ENCODE measurements at places on chromosomes 4 and X.

DNA sequence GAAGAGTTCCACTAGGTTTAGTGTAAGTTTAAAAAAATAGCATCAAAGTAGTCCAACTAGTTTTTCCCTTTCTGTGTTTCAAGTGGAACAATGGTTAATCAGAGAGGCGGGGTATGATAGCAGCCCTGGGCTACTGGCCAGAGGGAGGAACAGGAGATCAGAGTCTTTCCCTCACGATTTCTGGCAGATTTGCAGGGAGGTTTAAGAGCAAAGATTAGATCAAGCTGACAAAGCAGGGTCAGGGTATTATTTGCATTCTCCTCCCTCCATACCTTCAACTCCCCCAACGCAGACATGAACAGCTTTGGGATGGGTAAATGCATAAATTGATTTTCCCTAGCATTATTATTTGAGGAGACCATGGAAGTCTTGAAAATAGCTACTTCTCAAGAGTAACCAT lies 277.6 kb upstream of the DIAPH2 start:
- DNase-seq = peak; percentile 39

DNA sequence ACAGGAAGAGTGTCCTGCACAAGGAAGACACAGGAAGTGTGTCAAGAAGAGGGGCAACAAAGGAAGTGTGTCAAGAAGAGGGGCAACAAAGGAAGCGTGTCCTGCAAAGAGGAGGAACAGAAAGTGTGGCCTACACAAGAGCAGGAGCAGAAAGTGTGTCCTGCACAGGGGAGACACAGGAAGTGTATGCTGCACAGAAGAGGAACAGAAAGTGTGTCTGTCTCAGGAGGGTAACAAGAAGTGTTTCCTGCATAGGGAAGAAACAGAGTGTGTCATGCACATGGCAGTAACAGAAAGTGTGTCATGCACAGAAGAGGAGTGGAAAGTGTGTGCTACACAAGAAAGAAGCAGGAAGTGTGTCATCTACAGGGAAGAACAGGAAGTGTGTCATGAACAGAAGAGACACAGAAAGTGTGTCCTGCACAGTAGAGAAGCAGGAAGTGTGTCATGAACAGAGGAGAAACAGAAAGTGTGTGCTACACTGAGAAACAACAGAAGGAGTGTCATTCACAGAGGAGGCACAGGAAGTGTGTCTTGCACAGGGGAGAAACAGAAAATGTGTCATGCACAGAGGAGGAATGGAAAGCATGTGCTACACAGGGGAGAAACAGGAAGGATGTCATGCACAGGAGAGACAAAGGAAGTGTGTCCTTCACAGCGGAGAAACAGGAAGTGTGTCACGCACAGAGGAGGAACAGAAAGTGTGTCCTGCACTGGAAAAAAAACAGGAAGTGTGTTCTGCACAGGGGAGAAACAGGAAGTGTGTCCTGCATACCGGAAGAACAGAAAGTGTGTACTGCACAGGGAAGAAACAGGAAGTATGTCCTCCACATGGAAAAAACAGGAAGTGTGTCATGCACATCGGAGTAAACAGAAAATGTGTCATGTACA lies 526.4 kb upstream of the PRKX start:
- no peak for DNase-seq

GRCh38 chrX:94058728-94059382 lies 384.8 kb downstream of the FAM133A start:
- no peak for DNase-seq

GRCh38 chrX:25754399-25754798 lies 383.7 kb upstream of the MAGEB18 start:
- DNase-seq = no peak

DNA sequence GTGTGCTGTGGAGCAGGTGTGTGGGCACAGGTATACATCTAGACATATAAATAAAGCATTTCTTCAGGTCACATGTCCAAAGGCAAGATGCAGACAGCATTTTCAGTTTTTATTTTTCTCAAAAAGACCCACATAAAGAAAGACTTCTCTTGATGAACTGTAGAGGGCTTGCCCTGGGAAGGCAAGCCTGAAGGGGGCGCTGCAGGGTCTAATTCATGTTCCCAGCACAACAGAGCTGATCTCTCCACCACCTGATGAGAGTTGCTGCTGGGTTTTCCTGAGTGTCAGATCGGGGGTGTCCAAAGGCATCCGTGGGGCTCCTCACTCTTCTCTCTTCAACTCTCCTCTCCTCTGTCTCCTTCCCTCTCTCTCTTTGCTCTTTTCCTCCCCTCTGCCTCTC lies 26.6 kb downstream of the ADRA2C start:
- no peak for DNase-seq

DNA sequence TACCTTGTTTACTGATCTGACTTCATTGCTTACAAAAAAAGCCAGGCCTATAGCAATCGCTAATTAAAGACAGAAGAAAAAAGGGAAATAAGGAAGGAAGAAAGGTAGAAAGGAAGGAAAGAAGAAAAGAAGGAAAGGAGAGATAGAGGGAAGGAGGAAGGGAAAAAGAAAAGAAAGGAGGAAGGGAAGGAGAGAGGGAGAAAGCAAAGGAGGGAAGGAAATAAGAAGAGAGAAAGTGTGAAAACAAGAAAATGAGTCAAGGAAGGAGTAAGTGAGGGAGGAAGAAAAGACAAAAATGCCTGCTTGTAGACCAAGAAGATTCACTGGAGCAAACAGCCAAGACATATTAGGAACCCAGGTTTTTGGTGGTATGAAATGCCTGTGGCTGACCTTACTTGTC lies 57.0 kb upstream of the MAGEB16 start:
- DNase-seq = no peak

DNA sequence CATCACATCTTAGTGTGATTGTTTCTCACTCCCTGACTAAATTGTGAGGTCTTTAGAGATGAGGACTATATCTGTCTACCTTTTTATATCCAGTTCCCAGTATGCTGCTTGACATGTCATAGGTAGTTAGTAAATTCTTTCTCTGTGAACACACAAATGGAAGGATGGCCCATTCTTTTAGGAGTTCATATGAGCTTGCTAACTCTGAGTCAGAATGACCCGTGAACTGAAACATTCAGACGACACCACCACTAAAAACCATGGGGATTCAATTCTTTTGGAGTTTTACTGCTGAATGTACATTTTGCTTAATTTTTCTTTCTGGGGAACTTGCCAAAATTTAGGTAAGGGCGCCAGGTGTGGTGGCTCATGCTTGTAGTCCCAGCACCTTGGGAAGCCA lies 13.9 kb downstream of the OFD1 start:
- DNase-seq = no peak

DNA sequence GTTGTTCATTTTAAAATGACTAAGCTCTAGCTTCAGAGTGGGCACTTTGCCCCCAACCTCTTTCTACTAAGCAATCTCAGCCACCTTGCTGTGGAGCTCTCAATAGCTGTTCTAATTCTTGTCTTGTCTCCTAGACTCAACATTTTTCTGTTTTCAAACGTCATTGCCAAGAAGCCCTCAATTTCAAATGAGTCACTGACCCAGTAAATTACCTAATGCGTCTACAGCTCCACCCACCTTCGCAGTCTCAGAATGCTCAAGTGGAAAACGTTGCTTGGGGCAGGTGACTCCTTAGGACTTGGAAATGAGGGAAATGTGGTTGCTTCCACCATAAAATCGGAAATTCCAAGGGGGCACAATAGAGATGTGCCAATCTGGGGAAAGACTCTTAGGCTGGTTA lies 59.0 kb downstream of the ING2 start:
- no peak for DNase-seq

GRCh38 chrX:11431786-11432185 lies 138.6 kb downstream of the AMELX start:
- DNase-seq = no peak

- peak; percentile 40 for DNase-seq
Observed at GRCh38 chr4:80202741-80203553, 5.6 kb downstream of the PRDM8 start.

DNA sequence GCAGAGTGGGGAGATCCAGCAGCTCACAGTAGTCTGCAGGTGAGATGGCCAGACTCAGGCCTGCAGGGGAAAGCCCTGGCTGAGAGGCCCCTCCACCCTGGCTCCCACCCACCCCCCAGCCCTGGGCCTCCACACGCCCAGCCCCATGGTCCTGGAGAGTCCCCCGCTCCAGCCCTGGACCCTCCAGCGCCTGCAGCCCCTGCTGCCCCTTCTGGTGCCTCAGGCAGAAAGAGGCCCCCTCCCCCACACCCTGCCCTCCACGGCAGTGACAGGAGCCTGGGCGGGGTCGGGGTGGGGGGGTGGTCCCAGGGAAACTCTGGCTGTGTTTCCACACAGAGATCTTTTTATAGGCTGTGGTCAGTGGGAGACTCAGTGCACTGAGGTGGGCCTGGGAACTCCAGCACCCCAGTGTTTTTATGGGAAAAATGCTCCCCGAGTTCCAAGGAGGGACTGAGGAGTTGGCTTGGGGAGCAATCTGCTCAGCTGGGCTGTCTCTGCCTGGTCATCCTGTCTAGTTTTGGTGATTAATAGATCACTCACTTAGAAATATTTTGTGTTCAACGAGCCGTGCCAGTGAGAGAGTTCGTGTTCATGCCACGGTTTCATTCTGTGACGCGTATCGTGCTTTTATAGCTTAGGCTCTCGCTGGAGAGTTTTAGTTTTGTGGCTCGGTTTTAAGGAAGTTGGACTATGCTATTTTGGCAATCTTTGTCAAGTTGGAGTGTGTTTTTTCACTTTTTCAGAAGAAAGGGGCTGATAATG lies 53.1 kb upstream of the HGFAC start:
- no peak for DNase-seq

Data from kidney (tissue), 22 donors.